Activated T-cell treated with anti-CD3 and anti-CD28 coated beads, Interleukin-2, amount 50 U/mL, for 4 hours (primary cell): ENCODE measurements at places on chromosomes 4 and X.

DNA sequence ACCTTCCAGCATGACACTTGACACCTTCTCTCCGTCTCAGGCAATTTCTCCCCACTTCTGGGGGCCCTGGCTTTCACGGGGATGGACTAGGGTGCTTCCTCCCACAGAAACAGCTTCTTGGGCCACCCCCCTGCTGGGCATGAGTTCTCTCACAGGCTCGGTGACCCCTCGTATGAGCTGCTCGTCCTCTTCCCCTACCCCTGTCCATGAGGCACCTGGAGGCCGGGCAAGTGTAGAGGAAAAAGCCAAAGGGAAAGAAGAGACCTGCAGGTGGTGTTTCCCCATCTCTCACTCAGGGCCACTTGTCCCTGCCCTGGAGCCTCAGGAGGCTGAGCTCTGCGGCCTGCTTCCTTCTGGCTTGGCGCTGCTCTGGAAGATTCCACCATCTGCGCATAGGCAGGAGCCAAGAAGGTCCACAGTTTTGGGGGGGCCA is 1.9 kb upstream of the RGS12 start:
- no peak for DNase-seq

- DNase-seq, result no peak
Measured at GRCh38 chr4:73894001-73894400, 24.8 kb downstream of the CXCL1 start.

DNA sequence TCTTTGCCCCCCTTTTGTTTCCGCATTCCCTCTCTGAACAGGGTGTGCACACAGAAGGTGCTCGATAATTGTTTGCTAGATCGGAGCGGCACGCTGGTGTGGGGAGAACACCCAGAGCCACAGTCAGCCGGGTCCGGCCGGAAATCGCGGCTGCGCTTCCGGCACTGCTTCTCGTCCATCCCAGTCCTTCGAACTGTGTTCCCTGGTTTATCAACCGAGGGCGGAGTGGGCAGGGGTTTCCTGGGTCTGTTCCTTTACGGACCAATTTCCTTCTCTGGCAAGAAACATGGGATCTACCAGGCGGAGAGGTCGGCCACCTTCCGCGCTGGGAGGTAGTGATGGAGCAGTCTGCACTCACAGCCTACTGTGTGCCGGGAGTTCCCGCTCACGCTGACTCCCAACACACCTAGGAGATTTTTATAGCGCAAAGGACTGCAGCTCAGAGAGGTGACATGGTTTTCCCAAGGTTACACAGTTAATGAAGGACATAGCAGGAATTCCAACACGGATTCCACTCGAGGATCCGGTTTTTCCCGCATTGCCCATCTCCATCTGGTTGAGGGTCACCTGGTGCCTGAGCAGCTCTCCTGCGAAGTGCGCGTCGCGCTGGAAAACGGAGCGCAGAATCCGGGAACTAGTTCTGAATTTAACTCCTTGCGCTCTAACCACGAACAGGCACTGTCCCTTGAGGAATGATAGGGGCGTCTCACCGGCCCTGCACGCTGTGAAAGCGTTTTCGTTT is 6.8 kb downstream of the MSX1 start:
- DNase-seq, result no peak

DNA sequence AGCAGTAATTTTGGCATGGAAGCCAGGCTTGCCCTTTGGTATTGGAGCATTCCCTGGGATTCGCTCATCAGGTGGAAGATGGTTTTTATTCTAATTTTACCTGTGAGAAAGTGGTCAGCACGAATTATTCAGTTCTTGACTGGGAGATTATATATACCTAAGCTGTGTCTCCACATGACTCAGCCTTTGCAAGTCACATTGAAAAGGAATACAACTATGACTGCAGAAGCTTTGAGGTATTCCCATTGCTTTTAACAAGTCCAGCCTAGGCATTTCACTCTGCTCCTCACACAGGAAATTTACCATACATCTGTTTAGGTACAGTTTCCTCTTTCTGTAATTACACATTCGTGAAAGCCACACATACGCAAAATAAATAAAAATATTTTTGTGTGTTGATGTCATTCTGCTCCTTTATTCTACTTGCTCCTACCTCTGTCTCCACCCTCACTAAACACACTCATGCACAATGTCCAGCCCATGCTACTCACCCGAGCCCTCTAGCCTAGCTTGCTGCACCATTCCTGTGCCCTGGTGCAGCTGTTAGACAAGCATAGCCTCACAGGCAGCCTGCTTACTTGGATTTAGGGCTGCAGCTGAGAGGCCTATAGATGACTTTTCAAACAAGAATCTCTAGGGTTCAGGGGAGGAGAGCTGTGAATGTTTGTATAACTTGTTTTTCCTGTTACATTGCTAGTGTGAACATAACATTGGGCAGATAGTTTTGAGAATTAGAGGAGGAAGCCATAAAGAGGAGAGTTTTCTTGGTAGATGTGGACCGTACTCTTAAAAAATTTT is 504.4 kb upstream of the FAT1 start:
- DNase-seq, result no peak

DNA sequence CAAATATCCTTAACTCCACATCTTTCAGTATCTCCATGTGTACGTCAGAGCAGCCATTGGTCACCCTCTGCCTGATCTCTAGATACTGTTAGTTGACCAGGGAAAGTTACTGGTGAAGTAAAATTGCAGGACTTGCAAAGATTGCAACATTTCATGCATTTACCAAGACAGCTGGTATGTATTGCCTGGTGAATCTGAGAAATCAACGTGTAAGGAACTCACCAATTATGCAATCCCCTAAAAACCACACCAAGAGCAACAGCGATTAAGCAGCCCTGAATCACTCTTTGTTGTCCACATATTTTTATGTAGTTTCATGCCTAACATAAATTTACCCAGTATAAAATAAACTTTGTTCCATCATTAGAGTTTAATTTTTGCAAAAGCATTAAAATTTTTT is 271.2 kb downstream of the NLGN4X start:
- DNase-seq, result no peak

DNA sequence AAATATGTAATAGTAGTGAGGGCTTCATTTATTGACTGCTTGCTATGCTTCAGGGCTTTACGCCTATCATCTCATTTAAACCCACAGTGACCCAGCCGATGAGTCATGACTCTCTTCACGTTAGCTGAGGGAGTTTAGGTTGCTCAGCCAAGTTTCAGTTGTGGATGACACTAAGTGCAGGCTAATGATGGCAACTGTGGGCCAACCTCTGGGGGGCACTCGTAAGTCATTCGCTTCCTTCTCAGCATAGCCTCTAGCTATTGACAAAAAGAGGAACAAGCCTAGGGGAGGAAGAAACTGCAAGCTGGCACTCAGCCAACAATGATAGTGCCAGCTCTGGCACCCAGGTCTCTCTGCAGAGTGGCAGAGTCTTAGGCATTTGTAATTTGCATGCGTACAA is 325.0 kb downstream of the ARHGAP10 start:
- DNase-seq, result peak; percentile 42

DNA sequence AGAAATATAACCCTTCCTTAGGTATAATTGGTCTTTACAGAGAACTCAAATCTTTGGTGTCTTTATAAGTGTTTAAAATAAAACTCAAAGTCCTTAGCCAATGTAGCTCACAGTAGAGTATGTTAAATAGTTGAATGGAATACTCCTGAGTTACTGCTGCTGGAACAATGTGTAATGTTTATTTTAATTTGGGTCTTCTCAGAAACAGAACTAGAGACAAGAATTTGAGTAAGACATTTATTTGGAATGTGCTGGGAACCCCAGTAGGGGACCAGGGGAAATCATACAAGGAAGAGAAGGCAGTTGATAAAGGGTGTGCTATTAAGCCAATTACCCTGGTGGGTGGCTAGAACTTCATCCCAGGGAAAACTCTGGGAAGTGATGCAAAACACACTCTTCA is 240.4 kb upstream of the LDB2 start:
- DNase-seq, result no peak

DNA sequence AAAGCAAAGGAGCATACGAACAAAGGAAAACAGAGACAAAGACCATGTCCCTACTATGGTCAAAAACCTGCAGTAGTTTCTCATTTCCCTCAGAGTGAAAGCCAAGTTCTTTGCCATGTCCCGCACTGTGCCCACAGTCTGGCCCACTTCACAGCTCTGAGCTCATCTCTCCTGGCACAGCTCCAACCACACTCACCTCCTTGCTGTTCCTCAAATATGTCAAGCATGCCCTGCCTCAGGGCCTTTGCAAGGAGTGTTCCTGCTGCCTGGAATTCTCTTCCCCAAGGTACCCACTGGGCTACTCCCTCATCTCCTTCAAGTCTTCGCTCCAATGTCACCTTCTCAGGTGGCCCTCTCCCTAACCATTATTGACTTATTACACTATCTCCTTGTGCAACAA is 72.1 kb downstream of the COX18 start:
- DNase-seq, result no peak

GRCh38 chr4:2948895-2949781 is 14.1 kb downstream of the NOP14 start:
- DNase-seq, result no peak

DNA sequence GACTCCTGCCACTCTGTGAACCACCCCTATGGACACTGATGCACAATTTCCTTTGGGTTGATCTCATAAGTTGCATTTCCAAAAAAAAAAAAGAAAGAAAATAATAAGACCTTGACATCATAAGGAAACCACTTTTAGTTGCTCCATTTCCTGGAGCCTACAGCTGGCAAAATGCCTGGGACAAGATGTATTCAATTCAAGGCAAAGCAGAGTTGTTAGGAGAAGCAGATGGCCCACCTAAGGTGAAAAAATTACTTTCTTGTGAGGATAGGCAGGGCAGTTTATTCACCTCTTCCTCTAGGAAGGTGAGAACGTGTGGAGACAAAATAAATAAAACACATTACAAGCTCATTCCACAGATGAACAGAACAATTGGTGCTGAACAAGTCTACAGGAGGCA is 14.1 kb upstream of the SCRG1 start:
- DNase-seq, result no peak

- no peak for DNase-seq
Measured at GRCh38 chr4:172042714-172043114, 229.5 kb downstream of the GALNTL6 start.

DNA sequence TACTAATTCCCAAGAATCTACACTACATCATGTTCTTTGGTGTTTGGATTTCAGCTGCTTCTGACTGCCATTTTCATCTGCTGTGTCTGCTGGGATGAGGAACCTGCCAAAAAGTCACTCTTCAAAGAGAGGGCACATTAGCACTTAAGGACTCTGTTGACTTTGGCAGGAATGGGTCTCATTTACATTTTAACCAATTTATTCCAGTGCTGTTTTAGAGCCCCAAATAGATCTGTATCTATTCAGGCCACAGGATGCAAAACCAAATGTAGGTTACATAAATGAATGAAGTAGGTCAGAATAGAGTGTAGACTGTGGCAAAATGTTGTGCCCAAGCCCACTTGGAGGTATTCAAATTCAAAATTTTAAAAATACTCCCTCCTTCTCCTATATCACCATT is 14.4 kb downstream of the TXK start:
- no peak for DNase-seq

GRCh38 chr4:174216799-174217272 is 66.6 kb downstream of the FBXO8 start:
- DNase-seq, result no peak

- no peak for DNase-seq
Measured at GRCh38 chr4:113478032-113478431, 283.5 kb downstream of the CAMK2D start.

GRCh38 chr4:139783741-139784484 is 118.3 kb downstream of the MGST2 start:
- no peak for DNase-seq

GRCh38 chr4:73053076-73053475 is 16.4 kb downstream of the COX18 start:
- no peak for DNase-seq

DNA sequence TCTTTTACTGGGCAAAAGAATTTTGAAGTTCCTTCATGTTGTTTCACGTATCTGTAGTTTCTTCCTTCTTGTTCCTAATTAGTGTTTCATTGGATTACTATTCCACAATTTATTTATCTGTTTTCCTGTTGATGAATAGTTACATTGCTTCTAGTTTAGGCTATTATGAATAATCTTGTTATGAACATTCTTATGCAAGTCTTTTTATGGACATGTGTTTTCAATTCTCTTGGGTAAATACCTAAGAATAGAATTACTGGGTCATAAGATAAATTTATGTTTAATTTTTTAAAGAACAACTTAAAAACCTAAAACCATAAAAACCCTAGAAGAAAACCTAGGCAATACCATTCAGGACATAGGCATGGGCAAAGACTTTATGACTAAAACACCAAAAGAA is 70.9 kb upstream of the RXFP1 start:
- DNase-seq, result no peak

- DNase-seq, result no peak
Measured at GRCh38 chr4:141348125-141348524, 127.4 kb downstream of the ZNF330 start.

GRCh38 chr4:8215001-8215427 is 15.9 kb downstream of the SH3TC1 start:
- no peak for DNase-seq

GRCh38 chr4:25358515-25359275 is 18.4 kb upstream of the ANAPC4 start:
- DNase-seq, result no peak

- no peak for DNase-seq
Measured at GRCh38 chr4:89344571-89344970, 37.0 kb upstream of the GPRIN3 start.

DNA sequence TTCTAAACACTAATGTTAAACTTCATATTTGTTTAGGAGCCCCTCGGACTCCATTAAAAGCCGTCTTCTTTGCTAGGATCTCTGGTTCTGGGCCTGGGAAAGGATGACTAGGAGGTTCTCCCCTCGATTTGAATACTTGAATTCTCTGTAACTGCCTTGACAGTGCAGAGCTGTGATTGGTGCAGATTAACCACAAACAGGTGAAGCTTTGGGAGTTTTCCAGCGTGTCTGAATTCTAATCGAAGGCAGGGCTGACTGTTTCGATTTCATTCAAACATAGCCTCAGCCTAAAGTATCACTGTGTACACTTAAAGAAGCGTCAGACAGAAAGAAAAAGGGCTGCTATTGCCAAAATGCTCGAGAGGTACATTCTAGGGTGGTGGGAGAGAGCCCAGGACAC is 29.0 kb downstream of the TFDP3 start:
- no peak for DNase-seq

DNA sequence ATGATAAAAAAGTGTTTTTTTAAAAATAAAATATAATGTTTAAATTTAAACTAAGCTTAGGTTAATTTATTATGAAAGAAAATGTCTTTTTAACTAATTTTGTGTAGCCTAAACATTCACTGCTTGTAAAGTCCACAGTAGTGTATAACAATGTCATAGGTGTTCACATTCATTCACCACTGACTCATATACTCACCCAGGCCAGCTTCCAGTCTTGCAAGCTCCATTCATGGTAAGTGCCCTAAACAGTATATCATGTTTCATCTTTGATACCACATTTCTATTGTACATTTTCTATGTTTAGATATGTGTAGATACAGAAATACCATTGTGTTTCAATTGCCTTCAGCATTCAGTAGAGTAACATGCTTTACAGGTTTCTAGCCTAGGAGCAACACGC is 530.3 kb downstream of the EPHA5 start:
- DNase-seq, result no peak

- DNase-seq, result no peak
Measured at GRCh38 chr4:5707778-5708448, 446 bp downstream of the EVC2 start.
